Panc1 (cell line): ENCODE measurements at places on chromosomes 3 and 15. TPM values are rescaled to one million over a fixed set of nuclear protein-coding genes. Genes with fewer than 3 reads are reported as not detected.

- DNase-seq: no peak
Observed at GRCh38 chr3:194379231-194379630, 9.7 kb upstream of the LRRC15 start.

GRCh38 chr15:31303726-31304648 is 22.6 kb upstream of the KLF13 start:
- DNase-seq: no peak

Gene ZNF774
- 5.2 TPM for total RNA-seq

Gene SLC22A14
- total RNA-seq: 0.13 TPM

Gene LRRC15
- total RNA-seq: 0.28 TPM

- no peak for DNase-seq
Observed at GRCh38 chr3:988785-989184, 104.0 kb upstream of the CNTN6 start.

Gene GRAMD2A
- 1.3 TPM for total RNA-seq

DNA sequence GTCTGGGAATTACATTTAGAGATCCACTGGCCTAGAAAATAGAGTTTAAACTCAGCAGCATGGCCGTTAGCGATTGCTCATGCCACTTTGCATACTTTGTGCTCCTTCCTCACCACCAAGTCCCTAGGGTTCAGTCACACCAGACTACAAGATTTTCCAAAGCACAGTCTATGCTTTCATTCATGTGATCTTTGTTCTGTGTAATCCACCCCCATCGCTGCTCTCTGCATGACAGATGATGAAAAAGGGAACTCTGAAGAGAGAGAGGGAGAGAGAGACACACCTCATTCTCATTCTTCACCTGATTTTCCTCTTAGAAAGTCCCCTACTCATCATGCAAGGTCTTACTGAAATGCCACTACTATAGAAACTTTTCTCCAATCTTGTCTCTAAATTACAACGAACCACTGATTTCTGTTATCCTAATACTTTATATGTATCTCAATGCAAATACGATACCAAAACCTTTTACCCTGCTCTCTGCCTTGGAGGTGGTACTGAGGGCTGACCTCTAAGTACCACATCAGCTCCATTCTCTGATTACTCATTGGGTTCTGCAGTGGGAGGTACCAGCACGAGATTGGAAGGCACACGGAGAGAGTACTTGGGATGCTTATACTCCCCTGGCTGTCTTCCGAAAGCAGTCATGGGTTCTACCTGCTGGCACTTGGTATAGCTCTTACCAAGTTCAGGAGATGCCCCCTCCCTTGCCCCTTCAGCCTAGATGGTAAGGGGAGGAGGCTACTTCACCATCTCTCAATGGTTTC is 1.1 kb upstream of the PARP15 start:
- DNase-seq: no peak

DNA sequence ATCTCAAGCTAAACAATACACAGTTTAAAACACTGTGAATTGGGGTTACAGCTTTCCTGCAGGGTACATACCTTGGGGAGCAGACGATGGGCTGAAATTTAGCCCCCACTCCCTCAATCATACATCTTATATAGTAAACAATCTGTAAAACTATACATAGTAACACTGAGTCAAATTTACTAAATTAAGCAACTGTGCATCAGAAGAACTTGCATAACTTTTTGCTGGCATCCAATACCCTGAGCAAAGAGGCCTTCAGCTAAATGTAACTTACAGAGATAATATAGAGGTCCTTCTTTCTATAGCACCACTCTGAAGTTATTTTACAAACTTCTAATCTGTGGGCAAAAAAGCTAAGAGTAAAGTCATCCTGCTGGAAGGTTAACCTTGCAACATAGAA is 603.6 kb upstream of the TGFBR2 start:
- DNase-seq: no peak

DNA sequence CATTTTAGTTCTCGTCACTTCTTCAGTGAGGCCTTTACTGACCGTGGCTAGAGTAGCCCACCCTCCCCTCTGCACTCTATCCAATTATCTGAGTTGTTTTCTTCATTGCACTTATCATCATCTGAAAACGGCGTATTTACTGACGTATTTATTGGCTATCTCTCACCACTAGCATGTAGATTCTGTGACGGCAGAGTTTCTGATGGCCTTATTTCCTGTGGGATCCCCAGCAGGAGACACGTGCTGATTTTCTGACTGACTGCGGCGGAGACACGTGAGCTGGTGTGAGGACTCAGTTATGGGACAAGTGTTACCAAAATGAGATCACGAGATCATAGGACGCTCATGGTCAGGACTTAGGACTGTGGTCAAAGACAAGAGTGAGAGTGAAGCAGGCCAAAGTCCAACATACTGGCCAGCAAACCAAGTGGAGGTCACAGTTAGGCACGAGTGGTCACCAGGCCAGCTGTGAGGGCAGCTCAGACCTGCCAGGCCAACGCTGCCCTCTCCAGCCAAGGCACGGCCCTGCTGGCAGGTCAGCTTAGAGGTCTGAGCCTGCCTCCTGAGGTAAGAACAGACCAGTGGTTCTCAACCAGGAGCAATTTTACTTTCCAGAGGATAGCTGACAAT is 50.6 kb upstream of the BNIP2 start:
- DNase-seq: no peak

Gene RGMA
- 0.62 TPM for total RNA-seq

DNA sequence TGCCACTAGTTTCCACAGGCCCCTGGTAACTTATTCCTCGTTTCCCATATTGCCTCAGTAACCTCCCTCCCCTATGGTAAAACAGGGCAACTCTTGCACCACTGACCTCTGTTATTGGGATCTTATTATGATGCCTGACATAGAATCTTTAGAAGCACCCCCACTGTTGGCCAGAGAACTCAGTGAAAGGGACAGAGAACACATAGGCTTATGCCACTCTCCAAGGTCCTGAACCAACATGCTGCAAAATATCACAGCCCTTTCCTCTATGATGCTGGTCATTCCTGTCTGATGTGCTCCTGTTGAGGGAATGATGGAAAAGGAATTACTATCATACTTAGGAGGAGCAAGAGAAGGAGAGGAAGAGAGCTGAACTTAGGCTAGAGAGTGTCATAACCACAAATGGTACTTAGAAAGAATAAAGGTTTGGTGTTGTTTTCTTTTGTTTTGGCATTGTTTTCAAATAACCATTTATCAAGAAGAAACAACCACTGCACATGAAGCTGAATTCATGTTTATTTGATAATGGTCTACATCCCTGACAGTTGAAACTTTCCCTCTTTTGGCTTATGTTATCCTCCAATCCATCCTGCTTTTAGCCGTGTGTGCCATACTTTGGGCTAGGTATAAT is 330.2 kb downstream of the EPHB1 start:
- no peak for DNase-seq

DNA sequence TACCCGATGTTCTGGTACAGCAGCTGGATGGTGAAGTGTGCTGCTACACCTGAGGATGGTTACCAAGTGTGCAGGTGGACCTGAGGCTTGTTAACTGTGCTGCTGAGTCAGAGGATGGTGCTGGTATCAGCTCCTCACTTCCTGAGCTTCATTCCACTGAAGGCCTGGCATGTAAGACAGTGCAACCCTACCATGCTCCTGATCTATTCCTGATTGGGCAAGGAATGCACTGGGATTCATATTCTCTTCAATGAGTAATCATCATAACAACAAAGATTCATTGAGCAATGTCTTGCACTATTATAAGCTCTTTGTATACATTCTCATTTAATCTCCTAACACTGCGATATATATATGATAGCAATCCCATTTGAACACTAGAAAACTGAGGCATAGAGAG is 62.9 kb upstream of the THSD4 start:
- no peak for DNase-seq

DNA sequence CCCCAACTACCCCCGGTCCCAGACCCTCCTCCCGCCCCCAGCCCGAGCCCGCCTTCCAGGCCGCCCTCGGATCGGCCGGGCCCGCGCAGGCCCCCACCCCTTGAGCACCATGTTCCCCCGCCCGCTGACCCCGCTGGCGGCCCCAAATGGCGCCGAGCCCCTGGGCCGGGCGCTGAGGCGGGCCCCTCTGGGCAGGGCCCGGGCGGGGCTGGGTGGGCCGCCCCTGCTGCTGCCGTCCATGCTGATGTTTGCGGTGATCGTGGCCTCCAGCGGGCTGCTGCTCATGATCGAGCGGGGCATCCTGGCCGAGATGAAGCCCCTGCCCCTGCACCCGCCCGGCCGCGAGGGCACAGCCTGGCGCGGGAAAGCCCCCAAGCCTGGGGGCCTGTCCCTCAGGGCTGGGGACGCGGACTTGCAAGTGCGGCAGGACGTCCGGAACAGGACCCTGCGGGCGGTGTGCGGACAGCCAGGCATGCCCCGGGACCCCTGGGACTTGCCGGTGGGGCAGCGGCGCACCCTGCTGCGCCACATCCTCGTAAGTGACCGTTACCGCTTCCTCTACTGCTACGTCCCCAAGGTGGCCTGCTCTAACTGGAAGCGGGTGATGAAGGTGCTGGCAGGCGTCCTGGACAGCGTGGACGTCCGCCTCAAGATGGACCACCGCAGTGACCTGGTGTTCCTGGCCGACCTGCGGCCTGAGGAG is 472 bp downstream of the CHST14 start:
- DNase-seq: no peak

- no peak for DNase-seq
Observed at GRCh38 chr3:53650424-53650823, 156.0 kb downstream of the CACNA1D start.

Gene ULK3
- total RNA-seq: 73.3 TPM

GRCh38 chr3:23161896-23162570 is 41.1 kb upstream of the UBE2E2 start:
- no peak for DNase-seq

- no peak for DNase-seq
Observed at GRCh38 chr15:79539401-79539800, 107.3 kb downstream of the MINAR1 start.

DNA sequence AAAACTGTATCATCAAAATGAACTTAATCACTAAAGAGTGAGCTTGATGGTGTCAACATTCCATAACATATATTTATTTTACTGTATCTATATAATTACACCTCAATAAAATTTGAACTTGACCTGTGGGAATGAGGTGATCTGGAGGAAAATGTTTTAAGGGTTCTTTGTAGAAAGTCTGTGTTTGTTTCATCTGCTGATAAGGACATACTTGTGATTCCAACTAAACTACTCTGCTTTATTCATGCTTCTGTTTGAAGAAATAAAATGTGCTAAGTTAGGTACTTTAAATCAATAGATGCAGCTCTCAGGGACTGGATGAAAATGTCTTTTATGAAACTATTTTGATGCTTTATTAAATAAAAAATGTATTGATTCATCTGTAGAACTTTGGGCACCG is 11.6 kb upstream of the PLOD2 start:
- DNase-seq: no peak

GRCh38 chr3:107604057-107604822 is 81.5 kb downstream of the BBX start:
- no peak for DNase-seq

GRCh38 chr3:46221938-46222337 is 13.8 kb upstream of the CCR1 start:
- no peak for DNase-seq

DNA sequence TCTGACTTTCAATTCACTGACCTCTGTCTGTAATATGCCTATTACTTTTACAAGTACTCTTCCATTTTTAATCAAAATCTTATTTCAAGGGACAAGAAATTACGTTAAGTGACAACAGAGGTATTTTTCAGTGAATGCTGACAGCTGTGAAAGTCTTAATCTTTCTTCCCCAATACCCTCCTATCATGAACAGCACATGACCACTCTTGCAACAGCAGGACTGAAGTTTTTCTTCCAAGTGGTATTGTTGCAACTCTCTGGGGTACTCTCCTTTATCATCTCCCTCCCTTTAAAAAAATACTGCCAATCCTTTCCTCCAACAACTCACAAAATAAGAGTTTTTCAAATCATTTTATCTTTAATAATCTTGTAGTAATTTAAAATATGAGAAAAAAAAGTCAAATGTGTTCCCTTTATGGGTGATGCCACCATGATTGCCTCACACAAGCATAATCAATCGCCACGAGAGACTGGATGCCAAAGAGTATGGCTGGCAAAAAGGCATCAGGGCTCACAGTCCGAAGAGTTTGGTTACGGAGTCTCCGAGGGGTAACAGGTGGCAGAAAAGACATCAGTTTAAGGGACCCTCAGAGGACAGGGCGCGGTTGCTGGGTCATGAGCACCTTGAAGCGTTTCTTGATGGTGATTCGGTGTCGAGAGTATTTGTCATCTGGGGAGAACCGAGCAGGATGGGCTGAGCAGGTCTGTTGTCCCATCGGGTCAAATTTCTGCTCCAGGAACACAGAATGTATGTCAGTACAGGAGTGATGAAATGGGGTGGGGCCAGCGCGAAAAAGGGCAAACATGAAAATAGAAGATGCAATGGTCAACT is 1.3 kb downstream of the NOP10 start:
- no peak for DNase-seq

DNA sequence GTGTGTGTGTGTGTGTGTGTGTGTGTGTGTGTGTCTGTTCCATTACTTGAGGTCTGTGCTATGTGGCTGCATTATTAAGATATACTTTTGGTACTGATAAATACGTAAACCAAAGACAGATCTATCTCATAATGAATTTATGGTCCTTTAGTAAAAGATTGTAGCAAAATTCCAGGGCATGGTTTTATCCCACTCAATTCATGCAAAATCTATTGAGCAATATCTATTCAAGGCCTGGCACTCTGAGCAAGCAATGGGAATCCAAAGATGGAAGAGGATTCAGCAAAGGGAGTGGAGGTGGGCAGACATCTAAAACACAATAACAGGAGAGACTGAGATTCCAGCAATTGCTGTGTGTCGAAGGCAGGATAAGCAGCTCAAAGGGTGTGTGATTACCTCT is 86.8 kb downstream of the RFTN1 start:
- DNase-seq: no peak

DNA sequence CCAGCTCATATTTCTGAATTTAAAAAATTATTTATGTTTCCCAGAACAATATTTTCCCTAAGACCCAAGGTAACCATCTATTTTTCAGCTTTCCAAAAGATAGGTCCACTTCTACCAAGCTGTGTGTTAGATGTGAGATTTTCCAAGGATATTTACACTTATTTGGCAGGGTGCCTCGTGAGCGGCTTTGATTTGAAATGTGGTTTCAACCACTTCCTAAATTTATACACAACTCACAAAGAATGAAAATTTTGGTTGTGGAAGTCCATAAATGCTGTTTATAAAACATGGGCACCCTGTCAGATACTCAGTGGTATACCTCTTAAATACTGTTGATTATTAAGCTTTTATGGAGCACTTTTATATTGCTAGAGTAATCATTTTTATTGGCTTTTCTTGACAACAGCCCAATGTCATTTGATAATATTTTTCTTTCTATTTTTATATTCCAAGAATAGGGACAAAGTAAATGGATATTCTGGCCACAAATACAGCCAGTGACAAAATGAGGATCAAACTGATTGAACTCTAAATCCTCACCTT is 57.6 kb downstream of the GAP43 start:
- no peak for DNase-seq
